NCI-H187 treated with DMSO at 0.1 percent for 48 hours (cell line): ENCODE measurements at places on chromosomes 7 and 10.

DNA sequence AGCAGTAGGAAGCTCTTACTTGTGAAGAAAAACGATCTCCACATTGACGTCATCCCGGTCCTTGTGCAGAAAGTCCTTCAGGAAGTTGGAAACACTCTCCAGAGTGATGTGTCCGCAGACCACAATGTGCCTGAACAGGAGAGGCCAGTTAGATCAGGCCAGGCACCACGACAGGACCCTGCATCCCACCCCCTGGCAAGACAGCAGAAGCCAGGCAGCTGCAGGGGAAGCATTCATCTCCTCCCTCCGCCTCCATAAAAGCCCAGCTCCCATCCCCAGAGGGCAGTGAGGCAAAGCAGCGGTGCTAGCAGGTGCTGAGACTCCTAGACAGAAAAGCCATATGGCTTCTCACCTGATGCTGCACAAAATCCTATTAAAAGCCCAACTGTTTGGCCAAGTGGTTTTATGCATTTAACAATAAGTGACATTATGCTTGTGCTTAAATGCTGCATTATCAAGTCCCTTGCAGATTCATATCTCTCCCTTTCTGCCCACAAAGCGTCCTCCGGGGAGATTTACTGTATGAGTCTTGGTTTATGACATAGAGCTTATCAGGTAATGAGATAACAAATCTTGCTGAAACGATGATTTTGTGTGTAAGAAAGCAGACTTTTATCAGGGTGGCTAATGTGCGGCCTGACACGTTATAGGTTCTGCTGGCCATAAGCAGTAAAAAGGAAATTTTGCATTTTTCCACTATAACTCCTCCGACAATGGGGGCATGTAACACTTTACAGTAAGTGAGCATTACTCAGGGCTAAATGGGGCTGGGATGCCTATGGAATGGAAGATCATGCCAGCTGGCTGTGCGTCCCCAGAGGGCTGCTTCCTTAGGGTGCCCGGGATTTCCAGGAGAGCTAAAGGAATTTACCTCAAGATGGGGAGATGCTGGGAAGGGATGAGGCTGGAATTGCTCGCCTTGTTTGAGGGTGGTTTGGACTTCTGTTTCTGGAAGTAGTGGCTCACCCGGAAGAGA lies 546.9 kb downstream of the KCNMA1 start:
- no peak for DNase-seq

DNA sequence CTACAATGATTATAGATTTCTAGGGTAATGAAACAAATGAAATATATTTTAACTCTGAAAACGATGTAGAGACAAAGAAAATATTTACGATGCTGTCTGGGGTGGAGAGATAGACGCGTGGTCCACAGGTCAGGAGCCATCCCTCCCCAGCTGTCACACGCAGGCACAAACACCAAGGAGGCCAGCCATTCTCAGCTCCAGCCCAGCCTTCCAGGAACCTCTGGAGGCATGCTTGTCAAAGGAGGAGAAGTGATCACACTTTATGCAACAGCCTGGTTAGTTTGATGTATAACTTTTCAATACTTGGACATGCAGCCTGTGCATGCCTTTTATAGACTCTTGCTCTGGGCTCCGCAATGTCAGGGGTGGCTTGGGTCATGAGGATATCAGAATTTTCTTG lies 391.5 kb upstream of the MGMT start:
- no peak for DNase-seq

- no peak for DNase-seq
Observed at GRCh38 chr10:3781468-3782145, 3.4 kb downstream of the KLF6 start.

DNA sequence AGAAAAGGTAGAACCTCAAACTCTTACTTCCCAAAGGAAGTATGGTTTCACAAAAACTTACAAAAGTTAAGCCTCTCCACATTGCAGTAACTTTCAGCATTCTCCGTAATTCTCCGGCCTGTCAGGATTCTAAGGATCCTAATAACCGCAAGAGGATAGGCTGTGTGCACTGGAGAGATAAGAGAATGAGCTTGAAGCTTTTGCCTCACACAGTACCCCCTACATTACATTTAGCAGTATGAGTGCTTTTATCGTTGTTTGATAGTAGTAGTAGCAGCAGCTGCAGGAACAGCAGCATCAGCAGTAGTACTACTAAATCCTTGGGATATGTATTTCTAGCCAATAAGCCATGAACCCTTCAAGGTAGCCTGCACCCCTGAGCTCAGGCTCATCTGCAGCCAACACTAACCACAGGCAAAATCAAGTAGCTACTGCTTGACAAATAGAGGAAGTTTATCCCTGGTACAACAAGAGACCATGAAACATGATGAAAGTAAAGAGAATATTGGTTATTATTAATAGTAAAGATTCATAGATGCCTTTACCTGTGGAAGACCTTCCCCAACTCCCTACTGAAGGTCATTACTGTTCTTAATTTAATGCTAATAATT lies 222.6 kb upstream of the CNTNAP2 start:
- DNase-seq = no peak

GRCh38 chr10:3782146-3782450 lies 2.9 kb downstream of the KLF6 start:
- DNase-seq = no peak

GRCh38 chr7:78450706-78451105 lies 652.1 kb downstream of the PHTF2 start:
- DNase-seq = no peak

GRCh38 chr7:154927624-154928125 lies 75.2 kb downstream of the PAXIP1 start:
- peak; percentile 66 for DNase-seq

DNA sequence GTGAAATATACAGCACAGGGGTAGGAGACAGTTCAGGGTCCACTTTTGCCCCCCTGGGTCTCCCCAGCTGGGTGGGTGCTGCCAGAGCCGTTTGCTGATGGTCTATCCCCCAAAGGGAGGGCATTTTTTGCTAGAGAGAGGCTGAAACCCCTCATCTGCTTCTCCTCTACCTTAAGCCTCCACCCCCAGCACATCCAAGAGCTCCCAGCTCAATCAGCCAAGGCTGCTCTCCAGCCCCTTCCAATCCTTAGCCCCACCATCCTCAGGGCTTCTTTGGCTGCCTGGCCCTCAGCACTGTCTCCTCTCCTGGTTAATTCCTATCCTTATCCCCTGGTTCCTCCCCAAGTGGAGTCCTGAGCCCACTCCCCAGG lies 153.1 kb downstream of the AOAH start:
- DNase-seq = no peak

- DNase-seq = no peak
Observed at GRCh38 chr7:68629-69028, 123.7 kb upstream of the FAM20C start.

DNA sequence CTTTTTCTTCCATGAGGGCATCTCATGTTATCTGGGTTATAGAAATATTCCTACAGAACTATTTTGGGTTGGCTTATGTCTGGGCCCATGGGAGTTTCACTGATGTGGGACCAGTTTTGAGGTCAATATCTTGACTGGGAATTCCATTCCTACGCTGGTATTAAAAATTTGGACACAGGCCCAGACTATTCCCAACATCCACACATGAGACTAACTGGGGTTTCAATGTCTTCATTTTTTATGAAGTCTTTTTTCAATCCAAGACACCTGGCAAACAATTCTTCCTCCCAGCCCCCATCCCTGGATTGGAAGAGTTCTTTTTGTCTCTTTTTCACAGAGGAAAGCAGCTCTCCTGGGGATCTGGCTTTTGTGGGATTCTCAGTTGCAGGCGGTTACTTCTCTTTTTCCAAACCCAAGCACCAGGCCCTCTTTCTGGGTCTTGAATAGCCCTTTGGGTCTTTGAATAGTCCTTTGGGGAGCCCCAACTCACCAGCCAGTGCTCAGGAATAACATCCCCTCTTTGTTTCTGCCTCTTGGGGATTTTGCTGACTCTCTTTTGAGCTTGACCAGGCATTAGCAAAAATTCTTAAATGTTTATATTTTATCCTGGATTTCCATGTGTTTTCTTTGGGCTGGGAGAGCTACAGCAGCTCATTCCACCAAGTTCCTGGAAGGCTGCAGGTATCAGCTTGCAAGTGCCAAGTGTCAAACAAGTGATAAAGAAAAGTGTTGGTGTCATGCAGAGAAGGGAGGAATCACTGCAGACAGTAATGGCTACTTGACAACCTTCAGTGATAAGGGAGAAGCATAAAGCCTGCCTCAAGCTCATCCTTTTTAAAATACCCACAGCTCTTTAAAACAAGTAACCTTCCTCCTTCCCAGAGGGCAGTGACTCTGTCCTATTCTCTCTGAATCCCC lies 234.3 kb downstream of the ADAM12 start:
- DNase-seq = no peak

DNA sequence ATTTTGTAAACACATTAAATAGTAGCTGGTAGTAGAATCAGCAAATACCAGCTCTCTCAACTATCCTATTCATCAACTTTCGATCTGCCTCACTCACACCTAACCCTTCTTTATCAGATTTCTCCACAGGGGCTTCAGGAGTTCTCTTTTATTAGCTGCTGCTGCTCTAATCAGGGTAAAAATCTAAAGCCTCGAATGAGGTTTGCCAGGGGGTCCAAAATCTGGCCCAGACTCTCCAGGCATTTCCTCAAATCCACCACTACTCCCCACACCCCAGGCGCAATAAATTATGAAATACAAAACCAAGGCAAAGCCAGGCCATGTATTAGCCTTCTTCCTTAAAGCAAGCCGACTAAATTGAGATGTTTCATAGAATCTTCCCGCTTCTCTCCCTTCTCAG lies 2.3 kb downstream of the RNF216 start:
- DNase-seq = no peak

DNA sequence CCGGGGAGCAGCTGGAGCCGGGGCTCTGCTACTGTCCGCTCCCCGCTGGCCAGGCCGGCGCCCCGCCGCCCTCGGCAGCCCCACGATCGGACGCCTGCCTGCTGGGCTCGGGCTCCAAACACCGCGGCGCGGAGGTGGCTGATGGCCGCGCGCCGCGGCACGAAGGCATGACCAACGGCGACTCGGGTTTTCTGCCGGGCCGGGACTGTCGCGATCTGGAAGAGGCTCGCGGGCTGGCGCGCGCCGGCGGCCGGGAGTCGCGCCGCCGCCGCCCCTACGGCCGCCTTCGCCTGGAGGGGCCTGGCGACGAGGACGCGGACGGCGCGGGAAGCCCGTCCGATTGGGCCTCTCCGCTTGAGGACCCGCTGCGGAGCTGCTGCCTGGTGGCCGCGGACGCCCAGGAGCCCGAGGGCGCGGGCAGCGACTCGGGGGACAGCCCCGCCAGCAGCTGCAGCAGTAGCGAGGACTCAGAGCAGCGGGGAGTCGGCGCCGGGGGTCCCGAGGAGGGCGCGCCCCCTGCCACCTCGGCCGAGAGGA lies 570 bp downstream of the TBC1D12 start:
- no peak for DNase-seq

GRCh38 chr7:151060416-151061212 lies 1.2 kb downstream of the SLC4A2 start:
- DNase-seq = no peak

DNA sequence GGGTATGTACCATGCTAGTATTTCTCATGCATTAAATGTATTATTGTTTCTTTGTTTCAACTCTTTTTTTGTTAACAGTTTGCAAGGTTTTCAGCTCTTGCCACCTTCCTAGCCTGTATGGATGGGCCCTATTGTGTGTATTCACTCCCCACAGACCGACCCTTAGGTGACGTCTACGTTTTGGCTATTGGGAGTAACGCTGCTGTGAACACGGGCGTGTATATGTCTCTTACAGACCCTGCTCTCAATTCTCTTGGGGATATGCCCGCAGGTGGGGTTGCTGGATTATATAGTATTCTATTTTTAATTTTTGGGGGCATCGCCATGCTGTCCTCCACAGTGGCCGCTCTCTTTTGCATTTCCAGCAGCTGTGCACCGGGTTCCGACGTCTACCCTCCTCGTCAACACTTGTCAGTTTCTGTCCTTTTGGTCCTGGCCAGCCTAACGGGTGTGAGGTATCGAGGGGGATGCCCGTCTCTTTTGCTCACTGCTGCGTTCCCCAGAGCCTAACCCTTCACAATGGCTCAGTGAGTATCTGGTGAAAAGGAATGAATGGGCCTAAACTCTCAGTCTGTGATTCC lies 64.1 kb upstream of the GNA12 start:
- DNase-seq = no peak

- DNase-seq = no peak
Observed at GRCh38 chr10:121217331-121217730, 366.2 kb downstream of the WDR11 start.

- DNase-seq = no peak
Observed at GRCh38 chr7:100208911-100209408, 10.8 kb upstream of the PVRIG start.

DNA sequence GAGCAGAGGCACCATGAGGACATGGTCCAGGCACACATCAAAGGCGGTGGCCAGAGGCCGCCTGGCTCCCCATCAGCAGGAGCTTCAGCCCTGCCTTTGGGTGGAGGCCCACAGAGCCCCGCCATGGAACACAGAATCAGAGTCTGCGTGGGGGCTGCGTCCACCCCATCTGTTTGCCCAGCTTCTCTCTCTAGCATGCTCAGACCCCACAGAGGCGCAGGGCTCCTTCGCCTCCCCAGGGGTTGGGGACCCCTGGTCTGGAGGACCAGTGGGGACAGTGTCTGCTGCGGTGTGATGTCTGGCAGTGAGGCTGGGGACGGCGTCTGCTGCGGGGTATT lies 321.9 kb downstream of the PTPRN2 start:
- DNase-seq = no peak

GRCh38 chr7:70177166-70177565 lies 578.9 kb downstream of the AUTS2 start:
- no peak for DNase-seq

DNA sequence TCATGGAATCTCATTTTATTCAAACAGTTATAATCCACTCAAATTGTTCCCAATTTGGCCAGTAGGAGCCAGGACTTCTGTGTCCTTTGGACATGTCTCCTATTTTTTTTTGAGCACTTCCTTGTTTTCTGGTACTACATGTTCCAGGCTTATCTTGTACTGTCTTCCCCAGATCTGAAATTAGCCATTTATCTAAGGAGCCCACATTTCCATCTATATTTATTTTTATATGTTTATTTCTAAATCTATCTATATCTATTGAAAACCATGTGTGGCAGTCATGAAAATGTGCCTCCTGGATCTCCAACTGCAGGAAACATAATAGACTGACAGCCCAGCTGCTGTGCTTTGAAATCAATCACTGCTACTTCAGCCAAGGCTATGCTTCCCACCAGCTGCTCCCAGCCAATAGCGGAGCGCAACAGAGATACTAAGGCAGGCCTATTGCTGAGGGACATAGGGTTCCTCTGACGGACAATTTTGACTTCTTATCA lies 147.1 kb downstream of the LRRC4 start:
- DNase-seq = no peak

- DNase-seq = no peak
Observed at GRCh38 chr7:131104596-131105293, 222.9 kb upstream of the MKLN1 start.
